Fibroblast of skin of right biceps (primary cell): ENCODE measurements at places on chromosomes 5 and 9.

DNA sequence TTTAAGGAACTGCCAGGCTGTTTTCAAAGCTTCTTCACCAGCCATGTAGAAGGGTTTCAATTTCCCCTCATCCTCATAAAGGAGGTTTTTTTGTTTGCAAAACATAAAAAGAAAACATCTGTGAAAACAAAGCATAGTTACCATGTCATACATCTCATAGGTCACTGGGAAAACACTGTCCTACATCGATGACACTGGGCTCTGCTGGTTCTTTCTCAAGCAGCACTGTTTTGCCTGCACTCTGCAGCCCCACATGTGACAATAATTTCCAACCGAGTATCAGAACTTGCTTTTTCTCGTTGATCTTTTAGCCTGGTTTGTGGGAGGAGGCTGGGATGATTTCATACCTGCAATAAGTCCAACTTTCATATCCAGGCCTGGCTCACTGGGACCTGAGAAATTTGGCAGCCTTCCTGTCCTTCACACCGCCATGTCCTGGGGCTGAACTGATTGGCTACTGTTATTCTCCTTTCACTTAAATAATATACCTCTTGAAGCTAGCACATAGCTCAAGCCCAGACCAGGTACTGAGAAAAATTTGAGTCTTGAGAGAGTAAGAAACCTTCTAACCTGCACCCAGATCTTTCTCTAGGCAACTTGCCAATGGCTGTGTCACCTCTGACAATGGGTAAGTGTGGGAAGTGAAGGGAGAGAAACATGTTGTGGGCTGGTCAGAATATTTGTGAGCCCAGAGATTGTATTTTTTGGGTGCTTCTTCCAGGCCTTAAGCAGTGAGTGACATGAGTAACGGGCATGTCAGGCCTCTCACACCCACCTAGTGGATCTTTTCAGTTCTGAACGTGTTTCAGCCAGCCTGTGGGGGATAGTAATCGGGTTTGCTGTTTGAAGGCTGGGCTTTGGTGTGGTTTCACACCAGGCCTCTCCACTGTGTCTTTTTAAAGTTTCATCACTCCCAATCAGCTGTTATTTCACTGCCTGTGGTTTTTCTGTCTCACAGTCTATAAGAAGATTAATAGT, 502.8 kb downstream of the NTRK2 start:
- peak; percentile 19 for DNase-seq

DNA sequence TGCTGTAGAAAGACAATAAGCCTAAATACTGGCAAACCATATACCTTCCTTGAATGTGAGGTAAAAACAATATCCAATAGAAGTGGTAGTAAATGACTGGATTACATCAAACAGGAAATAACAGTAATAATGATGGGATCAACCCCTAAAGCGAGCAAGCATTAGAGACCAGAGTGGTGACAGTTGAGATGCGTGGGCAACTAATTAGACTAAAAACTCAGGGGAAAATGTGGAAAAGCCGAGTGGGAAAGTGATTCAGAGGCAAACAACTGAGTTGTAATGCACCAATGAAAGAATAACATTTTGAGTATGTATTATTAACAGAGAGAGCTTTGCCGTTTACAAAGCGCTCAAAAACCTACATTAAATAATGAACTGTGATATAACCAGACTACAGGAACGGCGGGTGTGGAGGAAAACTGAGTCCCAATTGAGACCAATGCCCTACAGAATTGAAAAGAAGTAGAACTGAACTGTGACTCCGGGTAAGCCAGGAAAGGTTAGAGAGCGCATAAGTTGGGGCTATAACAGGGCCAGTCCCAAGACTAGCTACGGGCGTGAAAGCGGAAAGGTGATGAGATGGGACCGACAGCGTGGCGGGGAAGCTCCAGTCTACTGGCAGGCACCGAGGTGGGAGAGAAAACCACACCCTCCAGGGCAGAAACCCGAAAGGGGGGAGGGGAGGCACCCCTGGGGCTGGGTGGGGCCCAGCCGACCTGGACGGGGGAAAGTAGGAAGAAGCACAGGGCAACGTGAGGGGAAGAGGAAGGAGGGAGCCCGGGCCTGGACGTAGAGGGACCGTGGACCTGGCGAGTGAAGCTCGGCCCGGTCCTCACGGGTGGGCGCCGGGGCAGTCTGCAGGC, 592 bp downstream of the UBAP2 start:
- DNase-seq = peak; percentile 25

GRCh38 chr5:149210968-149211490, 60.6 kb upstream of the AFAP1L1 start:
- peak; percentile 22 for DNase-seq

DNA sequence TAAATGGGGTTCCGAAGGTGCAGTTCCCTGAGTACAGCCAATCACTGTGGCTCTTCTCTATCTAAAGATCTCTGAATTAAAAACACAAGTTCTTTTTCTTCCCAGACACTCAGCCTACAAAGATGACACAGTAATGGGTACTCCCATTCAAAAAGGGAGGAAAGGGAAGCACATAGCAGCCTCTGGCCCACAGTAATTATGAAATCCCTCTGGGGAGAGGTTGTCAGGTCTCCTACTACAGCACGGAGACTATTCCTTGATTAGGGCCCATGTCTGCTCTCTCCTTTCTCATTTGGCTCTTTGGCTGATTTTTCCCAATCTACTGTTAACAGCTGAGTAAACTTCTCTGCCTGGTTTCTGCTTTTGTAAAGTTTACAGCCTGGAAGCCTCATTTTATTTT, 62.0 kb upstream of the RANBP3L start:
- DNase-seq = peak; percentile 23

- DNase-seq = no peak
Observed at GRCh38 chr9:78269784-78270183, 27.1 kb upstream of the PSAT1 start.

- no peak for DNase-seq
Observed at GRCh38 chr5:173785866-173786265, 102.3 kb upstream of the CPEB4 start.

GRCh38 chr5:148306446-148306845, 5.8 kb upstream of the SPINK7 start:
- DNase-seq = no peak

DNA sequence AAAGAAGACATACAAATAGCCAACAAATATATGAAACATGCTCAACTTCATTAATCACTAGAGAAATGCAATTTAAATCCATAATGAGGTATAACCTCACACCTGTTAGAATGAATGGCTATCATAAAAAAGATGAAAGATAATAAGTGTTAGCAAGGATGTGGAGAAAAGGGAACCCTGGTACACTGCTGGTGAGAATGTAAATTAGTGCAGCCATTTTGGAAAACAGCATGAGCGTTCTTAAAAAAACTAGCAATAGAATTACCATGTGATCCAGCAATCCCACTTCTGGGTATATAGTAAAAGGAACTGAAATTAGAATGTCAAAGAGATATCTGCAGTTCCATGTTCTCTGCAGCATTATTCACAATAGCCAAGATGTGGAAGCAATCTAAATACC, 64.2 kb upstream of the CEP78 start:
- no peak for DNase-seq

DNA sequence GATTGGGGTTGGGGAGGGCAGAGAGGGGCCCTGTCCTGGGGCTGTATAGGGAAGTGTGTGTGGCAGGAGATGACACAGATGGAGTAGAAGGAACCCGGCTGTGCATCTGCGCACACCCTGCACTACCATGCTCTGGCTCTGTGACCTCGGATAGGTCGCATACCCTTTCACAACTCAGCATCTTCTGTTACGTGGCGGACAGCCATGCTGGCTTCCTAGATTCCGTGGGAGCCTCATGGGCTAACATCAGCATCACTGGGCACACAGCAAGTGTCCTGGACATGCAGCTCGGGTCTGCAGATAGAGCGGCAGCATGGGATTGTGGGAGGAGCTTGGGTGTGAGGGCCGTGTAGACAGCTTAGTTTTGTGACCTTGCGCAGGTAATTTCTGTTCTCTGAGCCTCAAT, 9.2 kb downstream of the ARPC5L start:
- no peak for DNase-seq

- DNase-seq = no peak
Observed at GRCh38 chr5:152097128-152097527, 172.5 kb upstream of the GLRA1 start.

DNA sequence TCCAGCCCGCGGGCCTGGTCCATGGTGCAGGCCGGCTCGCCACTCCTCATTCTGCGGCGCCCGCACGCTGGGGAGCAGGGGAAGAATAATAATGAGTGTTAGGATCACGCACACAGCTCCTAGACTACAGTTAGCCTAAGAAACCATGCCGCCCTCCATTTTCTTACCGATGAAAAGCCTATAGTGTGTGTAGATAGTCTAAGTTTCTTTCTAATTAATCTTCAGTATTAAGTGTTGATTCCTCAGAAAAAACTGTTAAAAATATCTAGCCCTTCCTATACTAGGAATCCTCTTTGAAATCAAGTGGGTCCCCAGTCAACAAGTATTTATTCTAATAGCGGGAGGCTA, 9.3 kb downstream of the ZBED3 start:
- no peak for DNase-seq

DNA sequence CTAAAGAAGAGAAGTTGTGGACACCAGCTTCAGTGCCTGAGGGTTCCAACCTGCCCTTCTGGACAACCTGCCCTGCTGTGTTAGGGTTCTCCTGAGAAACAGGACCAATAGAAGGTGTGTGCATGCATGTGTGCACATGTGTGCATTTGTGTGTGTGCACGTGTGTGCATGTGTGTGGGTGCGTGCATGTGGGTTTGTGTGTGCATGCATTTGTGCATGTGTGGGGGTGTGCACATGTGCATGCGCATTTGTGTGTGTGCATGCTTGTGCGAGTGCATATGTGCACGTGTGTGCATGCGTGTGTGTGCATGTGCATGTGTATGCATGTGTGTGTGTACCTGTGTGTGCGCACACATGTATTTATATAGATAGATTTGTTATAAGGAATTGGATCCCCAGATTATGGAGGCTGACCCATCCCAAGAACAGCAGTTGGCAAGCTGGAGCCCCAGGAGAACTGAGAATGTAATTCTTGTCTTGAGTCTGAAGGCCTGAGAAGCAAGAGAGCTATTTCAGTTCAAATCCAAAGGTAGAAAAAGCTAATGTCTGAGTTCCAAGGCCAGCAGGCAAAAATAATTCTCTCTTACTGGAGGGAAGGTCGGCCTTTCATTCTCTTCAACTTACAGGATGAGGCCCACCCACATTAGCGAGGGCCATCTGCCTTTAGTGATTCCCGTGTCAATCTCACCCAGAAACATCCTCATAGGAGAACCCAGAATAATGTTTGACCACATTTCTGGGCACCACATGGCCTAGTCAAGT, 62.9 kb upstream of the SYNPO start:
- no peak for DNase-seq

DNA sequence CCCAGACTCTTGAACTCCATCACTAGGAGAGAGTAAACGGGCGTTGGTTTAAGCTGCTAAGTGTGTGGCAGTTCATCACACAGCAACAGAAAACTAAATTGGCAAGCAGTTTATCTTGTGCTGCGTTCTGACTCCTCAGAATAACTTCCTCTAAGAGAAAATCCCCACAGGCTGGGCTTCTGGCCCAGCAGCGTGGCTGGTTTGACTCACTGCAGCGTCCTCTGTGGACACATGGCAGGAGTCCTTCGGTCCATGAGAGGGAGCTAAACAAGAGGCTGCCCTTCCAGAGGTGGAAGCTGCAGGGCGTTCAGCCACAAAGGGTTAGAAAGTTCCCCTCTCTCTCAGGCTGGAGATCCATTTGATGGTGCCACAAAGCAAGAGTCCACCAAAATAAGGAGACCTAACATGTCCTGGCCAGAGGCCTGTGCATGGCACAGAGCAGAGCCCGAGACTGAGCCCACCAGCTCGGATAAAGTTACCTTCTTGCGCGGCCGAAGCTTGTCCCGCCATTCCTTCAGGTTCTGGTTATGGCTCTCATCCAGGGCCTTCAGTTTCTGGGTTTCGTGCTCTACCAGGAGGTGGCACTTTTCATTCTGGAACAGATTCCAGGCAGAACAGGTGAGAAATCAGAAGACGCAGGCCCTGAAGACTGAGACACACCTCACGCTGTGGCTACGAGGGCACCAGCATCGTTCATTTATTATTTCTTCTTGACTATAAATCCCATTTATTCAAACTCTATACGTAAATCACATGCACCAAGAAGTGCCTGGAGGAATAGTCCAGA, 46.2 kb upstream of the FBXW11 start:
- peak; percentile 32 for DNase-seq

DNA sequence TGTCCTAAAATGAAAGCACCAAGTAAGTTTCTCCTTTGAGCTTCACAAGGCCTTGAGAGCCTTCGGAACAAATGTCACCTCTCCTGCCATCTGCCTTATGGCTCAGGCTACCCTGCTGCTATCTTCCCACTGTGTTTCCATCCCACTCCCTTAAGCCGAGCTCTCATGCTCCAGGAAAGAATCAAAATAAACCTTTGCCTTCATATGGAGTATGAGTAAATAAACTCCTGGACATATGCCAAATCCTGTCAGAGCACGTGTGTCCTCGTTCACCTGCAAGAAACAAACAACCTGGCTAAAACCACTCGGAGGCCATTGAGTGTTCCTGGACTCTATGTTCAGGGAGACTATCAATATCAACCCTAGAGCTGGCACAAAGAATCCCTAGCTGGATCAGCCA, 122.3 kb upstream of the CCDC112 start:
- no peak for DNase-seq

GRCh38 chr5:160009591-160009989, 651 bp downstream of the TTC1 start:
- DNase-seq = no peak

DNA sequence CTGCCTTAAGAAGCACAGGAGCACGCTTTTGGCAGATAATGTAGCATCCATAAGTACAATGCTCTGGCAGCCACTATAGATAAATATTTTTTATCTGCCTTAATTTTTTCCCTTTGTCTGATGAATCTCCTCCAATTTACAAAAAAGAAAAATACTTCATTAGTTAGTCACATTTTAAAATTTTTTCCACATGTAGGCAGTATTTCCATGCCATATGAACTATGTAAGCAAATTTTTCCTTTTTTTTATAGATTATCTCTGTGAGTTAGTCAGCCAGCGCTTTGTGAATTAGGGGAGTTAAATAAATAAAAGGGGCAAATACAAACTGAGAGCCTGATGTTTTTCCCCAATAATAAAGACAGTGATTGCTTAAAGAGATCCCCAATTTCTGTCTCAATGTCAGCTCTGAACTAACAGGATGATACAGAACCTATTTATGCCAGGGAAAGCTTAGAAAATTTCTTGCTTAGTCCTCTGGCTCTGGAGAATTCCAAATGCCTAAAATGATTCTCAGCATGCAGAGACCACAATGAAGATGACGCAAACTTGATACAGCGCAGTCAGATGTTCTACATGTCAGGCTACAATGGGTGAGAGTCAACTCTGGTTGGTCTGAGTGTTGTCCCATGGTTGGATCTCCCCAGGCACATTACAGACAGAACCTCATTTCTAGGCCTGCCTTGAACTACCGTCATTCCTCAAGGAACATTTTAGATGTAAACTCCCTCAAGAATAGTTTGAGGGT, 390.4 kb upstream of the CDH6 start:
- peak; percentile 17 for DNase-seq

GRCh38 chr9:14713187-14713767, 9.3 kb downstream of the CER1 start:
- DNase-seq = no peak

DNA sequence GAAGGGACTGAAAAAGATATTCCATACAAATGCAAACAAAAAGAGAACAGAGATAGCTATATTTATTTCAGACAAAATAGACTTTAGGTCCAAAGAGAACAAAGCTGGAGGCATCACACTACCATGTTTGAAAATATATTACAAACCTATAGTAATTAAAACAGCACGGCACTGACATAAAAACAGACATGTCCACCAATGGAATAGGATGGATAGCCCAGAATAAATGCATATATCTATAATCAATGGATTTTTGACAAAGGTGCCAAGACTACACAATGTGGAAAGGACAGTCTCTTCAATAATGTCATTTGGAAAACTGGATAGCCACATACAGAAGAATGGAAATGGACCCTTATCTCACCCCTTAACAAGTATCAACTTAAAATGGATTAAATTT, 10.2 kb downstream of the PRKAA1 start:
- DNase-seq = no peak
